ENCODE measurements at places on chromosomes 16 and 17.

GRCh38 chr17:2176499-2177169 lies 121.7 kb downstream of the HIC1 start:
- DNase-seq, result peak; percentile 44

- no peak for DNase-seq
Observed at GRCh38 chr16:86669285-86669805, 91.0 kb downstream of the FOXL1 start.

DNA sequence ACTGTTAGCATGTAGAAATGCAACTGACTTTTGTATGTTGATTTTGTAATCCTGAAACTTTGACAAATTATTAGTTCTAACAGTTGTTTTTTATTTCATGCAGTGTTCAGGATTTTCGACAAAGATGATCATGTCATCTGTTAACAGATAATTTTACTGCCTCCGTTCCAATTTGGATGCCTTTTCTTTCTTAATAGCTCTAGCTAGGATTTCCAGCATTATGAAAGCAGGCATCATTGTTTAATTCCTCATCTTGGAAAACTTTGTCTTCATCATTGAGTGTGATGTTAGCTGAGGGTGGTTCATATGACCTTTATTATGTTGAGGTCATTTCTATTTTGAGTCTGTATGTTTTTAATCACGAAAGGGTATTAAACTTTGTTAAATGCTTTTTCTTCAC lies 31.9 kb downstream of the RMI2 start:
- no peak for DNase-seq

DNA sequence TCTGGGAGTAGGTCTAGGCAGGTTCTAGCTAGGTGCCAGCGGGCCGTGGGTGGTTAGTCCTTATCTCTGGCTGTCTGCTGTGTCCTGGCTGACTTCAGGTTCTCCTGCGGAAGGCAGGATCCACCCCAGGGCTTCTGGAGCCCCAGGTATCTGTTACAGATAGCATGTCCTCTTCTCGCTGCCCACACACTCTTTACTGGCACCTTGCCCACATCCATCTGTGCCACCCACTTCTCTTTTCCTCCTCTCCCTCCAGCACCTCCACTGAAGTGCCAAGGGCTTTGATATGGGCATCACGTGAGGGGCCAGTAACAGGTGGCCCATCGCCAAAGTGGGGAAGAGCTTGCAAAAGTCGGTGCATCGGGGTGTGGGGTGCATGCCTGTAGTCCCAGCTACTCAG lies 4.6 kb upstream of the MPP2 start:
- no peak for DNase-seq

- DNase-seq, result no peak
Observed at GRCh38 chr16:54694651-54695050, 236.0 kb upstream of the IRX5 start.

GRCh38 chr16:17921357-17921978 lies 415.1 kb downstream of the NPIPA8 start:
- DNase-seq, result peak; percentile 10

GRCh38 chr17:72376526-72377345 lies 255.9 kb downstream of the SOX9 start:
- peak; percentile 95 for DNase-seq

Data from SK-N-DZ (cell line).